Effector memory CD4-positive, alpha-beta T cell (primary cell): ENCODE measurements at places on chromosomes 3 and 15.

- H3K4me1 ChIP-seq: peaks cover 19% of the 10 kb centered on the region
- no peak for DNase-seq
Observed at GRCh38 chr15:66706225-66706732, 4.2 kb downstream of the SMAD6 start.

GRCh38 chr15:55685286-55685685, 57.7 kb downstream of the PRTG start:
- H3K27me3 ChIP-seq: no peaks in the 10 kb centered on the region
- no peaks in the 10 kb centered on the region for H3K4me1 ChIP-seq
- no peaks in the 10 kb centered on the region for H3K36me3 ChIP-seq
- no peak overlapping the region for H3K27ac ChIP-seq
- DNase-seq: no peak
- H3K4me3 ChIP-seq: no peak overlapping the region

- no peaks in the 10 kb centered on the region for H3K27me3 ChIP-seq
- H3K4me1 ChIP-seq: no peaks in the 10 kb centered on the region
- H3K4me3 ChIP-seq: no peak overlapping the region
- H3K27ac ChIP-seq: no peak overlapping the region
- no peaks in the 10 kb centered on the region for H3K36me3 ChIP-seq
Observed at GRCh38 chr15:27646531-27646930, 452.6 kb downstream of the OCA2 start.

DNA sequence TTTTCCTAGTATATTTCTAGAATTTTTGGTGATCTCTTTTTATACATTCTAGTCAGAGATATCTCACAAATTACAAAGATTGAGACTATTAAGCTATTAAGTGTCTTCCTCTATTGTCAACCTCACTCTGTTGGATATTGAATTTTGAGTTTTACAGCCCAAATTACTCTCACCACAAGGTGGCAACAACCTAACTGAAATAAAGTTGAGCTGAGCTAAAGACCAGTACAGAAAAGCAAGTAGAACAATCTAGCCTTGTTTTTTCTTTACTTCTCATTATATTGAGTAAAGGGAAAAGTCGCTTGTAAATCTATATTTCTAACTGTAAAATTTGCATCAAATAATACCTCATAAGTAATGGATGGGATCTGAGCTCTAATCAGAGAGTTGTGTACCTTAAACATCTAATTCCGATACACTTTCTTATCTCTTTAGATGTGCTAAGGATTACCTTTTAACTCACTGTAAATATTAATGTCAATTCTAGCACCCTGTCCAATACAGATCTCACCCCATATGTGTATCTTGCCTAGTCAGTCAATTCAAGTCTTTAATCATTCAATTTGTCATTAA, 13.6 kb upstream of the COMMD2 start:
- H3K27ac ChIP-seq: no peak overlapping the region
- peaks cover 6% of the 10 kb centered on the region for H3K27me3 ChIP-seq
- no peaks in the 10 kb centered on the region for H3K4me1 ChIP-seq
- no peaks in the 10 kb centered on the region for H3K36me3 ChIP-seq

DNA sequence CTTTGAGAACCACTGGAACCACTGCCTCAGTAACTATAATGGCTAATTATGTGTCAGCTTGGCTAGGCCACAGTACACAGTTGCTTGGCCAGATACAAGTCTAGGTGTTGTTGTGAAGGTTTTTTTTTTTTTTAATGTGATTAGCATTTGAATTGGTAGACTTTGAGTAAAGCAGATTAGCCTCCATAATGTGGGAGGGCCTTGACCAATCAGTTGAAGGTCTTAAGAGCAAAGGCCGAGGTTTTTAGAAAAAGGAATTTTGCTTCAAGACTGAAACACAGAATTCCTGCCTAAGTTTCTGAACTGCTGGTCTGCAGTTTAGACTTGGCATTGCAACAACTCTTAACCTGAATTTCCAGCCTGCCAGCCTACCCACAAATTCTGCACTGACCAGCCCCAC, 451.6 kb upstream of the AZI2 start:
- DNase-seq: no peak
- no peaks in the 10 kb centered on the region for H3K4me1 ChIP-seq
- no peak overlapping the region for H3K4me3 ChIP-seq
- H3K36me3 ChIP-seq: no peaks in the 10 kb centered on the region

- no peak overlapping the region for H3K4me3 ChIP-seq
- no peaks in the 10 kb centered on the region for H3K27me3 ChIP-seq
- no peaks in the 10 kb centered on the region for H3K4me1 ChIP-seq
Observed at GRCh38 chr3:52399593-52399992, 45.3 kb downstream of the SEMA3G start.

- H3K27me3 ChIP-seq: no peaks in the 10 kb centered on the region
- H3K36me3 ChIP-seq: peaks cover 30% of the 10 kb centered on the region
- no peak overlapping the region for H3K27ac ChIP-seq
- DNase-seq: no peak
Observed at GRCh38 chr15:60523056-60523455, 44.1 kb upstream of the ICE2 start.

GRCh38 chr3:52693071-52693470, 7.2 kb downstream of the GNL3 start:
- no peak overlapping the region for H3K4me3 ChIP-seq
- no peak for DNase-seq
- no peak overlapping the region for H3K27ac ChIP-seq
- no peaks in the 10 kb centered on the region for H3K27me3 ChIP-seq
- H3K4me1 ChIP-seq: no peaks in the 10 kb centered on the region
- H3K36me3 ChIP-seq: peaks cover 94% of the 10 kb centered on the region

- no peaks in the 10 kb centered on the region for H3K4me1 ChIP-seq
- H3K36me3 ChIP-seq: no peaks in the 10 kb centered on the region
- no peak overlapping the region for H3K4me3 ChIP-seq
Observed at GRCh38 chr3:25826510-25826909, 36.6 kb downstream of the OXSM start.

GRCh38 chr3:101068876-101069606, 75.8 kb upstream of the ABI3BP start:
- H3K27me3 ChIP-seq: no peaks in the 10 kb centered on the region
- no peak overlapping the region for H3K4me3 ChIP-seq
- no peaks in the 10 kb centered on the region for H3K36me3 ChIP-seq

DNA sequence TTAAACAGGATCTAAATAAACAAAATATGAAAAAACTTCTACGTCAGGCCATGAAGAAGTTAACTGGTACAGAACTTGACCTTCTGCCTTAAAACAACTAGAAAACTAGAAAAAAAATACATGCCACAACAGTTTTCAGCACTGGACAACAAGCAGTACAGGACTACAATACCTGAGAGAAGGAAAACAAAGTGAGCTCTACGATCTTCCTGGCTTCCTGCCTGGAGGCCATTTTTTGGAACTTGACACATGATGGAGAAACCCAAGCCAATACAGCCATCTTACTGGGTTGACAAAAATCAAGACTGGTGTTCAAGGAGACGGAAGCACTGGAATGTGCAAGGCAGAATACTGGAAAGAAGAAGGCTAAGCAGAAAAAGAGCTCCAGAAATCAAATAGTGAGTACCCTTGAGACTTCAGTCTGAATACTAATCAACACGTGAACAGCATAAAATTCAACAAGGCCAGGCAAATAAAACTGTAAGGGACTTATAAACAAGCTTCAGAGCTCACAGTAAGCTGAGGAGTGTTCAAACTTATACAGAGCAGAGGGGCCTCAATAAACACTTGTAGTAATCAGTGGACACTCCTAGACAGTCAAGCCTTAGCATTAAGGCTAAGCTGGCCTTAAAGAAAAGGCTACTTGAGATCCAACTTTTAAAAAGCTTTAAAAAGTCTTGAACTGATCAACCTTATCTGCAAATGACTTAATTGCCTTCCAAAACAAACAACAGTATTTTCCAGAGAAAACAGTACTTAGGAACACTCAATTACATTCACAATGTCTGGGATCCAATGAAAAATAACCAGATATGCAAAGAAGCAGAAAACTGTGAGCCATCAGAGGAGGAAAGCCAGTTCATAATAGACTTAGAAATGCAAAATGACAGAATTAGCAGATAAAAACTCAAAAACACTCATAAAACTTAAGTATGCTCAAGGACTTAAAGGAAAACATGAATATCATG, 63.2 kb downstream of the DLG1 start:
- H3K36me3 ChIP-seq: no peaks in the 10 kb centered on the region
- DNase-seq: no peak
- H3K4me1 ChIP-seq: no peaks in the 10 kb centered on the region
- no peaks in the 10 kb centered on the region for H3K27me3 ChIP-seq

DNA sequence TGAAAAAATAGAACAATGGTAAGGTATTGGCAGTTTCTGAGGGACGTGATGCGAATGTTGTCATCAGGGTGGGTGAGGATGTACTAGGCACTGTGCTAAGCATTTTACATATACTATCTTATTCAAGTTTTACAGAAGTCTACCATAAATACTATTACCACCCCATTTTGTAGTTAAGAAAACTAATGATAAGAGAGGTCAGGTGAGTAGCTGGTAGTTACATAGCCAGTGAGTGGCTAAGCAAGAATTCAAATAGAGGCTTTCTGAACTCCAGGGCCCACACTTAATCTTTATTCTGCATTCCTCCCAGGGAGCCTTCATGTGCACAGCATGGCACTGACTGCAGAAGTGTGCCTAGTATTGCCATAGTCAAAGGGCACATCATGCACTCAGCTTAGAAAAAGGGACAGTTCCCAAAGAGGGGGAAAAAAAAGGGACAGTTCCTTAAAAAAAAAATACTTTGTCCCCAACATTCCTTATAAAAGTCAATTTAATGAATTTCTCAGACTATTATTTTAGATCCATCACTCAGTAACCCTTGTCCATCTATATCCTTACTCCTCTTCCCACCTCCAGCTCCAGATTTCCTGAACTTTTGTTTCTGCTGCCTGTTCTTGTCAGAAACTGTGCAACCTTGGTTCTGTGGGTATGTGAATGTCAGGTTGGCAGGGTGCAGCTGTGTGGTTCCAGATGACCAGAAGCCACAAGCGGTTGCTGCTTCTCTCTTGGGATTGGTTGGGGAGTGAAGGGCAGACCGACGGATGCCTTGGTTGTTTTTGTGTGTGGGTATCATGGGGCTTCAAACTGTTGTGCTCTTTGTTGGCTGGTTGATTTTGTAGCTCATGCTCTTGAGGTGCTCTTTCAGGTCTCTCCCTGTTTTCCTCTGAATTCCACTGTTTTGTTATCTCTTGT, 8.3 kb downstream of the MAPKBP1 start:
- no peak overlapping the region for H3K27ac ChIP-seq
- H3K27me3 ChIP-seq: no peaks in the 10 kb centered on the region
- H3K4me1 ChIP-seq: no peaks in the 10 kb centered on the region
- no peak for DNase-seq
- H3K36me3 ChIP-seq: no peaks in the 10 kb centered on the region
